ENCODE measurements at places on chromosomes 11 and 22. TPM values are rescaled to one million over a fixed set of nuclear protein-coding genes. Genes with fewer than 3 reads are reported as not detected.

PKDREJ gene
- total RNA-seq = 0.10 TPM

CLP1 gene
- total RNA-seq = 15.9 TPM

RBFOX2 gene
- 139 TPM for total RNA-seq

OR51M1 gene
- not detected for total RNA-seq

OR56B4 gene
- total RNA-seq = not detected

ZBED5 gene
- total RNA-seq = 42.9 TPM

EML3 gene
- total RNA-seq = 58.0 TPM

ANKK1 gene
- total RNA-seq = 0.88 TPM

MCAM gene
- total RNA-seq = 17.6 TPM

APOA1 gene
- total RNA-seq = 2.2 TPM

LMO1 gene
- total RNA-seq = not detected

ADAMTS15 gene
- 11.2 TPM for total RNA-seq

SMC1B gene
- total RNA-seq = not detected

KRTAP5-8 gene
- total RNA-seq = not detected

TSGA10IP gene
- not detected for total RNA-seq

BDNF gene
- 4.7 TPM for total RNA-seq

SLC17A6 gene
- total RNA-seq = not detected

SLC7A4 gene
- total RNA-seq = not detected

TRPC6 gene
- 28.4 TPM for total RNA-seq

LMNTD2 gene
- 5.3 TPM for total RNA-seq

GAB4 gene
- not detected for total RNA-seq

ARHGEF17 gene
- total RNA-seq = 54.0 TPM

SIK2 gene
- total RNA-seq = 20.7 TPM
